NCI-H2081 treated with DMSO at 0.1 percent for 48 hours (cell line): ENCODE measurements at places on chromosomes 6 and 20.

DNA sequence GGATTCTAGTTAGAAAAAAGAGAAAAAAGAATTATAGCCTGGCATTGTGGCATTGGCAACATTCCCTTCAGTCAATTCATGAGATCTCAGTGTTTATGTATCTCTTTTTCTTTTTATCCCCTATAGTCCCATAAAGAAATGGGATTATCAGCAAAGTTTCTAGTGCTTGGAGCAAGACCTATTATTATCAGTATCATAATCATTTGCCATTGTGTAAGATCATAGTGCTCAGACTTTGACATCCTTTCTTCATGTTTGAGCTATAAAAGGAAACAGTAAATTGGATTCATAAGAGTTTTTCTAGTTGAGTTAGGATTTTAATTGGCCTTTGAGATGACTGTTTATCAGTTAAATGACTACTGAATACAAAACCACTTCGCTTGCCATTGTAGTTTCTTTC lies 295.6 kb downstream of the GRIK2 start:
- no peak for DNase-seq

GRCh38 chr6:1538369-1538768 lies 71.3 kb upstream of the FOXC1 start:
- DNase-seq = no peak

- no peak for DNase-seq
These were observed 113.6 kb upstream of the IFNGR1 start for GRCh38 chr6:137332637-137333280.

- DNase-seq = peak; percentile 35
These were observed 85.5 kb downstream of the TRIM27 start for GRCh38 chr6:28838289-28838633.

- DNase-seq = no peak
These were observed 665 bp downstream of the RRAGD start for GRCh38 chr6:89411145-89412070.

DNA sequence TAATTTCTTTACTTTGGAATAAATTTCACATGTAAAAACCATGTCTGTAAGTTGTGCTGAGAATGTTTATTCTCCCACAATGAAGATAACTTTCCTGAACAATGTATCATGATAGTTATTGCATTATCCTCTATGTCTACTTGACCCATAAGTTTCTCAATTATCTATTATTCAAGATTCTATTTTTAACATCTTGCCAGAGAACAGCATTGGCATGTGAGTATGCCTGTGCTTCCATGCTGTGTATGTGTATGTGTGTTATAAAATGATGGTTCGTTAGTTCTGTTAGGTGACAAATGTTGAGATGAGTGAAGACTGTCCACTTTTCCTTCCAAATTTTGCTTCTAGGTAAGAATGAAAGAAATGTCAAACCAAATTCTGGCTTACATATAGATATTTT lies 111.9 kb downstream of the EYA4 start:
- no peak for DNase-seq

- DNase-seq = no peak
These were observed 9.5 kb upstream of the IGF2R start for GRCh38 chr6:159959165-159959975.

- DNase-seq = no peak
These were observed 192.5 kb upstream of the ZFP64 start for GRCh38 chr20:52383995-52384621.

DNA sequence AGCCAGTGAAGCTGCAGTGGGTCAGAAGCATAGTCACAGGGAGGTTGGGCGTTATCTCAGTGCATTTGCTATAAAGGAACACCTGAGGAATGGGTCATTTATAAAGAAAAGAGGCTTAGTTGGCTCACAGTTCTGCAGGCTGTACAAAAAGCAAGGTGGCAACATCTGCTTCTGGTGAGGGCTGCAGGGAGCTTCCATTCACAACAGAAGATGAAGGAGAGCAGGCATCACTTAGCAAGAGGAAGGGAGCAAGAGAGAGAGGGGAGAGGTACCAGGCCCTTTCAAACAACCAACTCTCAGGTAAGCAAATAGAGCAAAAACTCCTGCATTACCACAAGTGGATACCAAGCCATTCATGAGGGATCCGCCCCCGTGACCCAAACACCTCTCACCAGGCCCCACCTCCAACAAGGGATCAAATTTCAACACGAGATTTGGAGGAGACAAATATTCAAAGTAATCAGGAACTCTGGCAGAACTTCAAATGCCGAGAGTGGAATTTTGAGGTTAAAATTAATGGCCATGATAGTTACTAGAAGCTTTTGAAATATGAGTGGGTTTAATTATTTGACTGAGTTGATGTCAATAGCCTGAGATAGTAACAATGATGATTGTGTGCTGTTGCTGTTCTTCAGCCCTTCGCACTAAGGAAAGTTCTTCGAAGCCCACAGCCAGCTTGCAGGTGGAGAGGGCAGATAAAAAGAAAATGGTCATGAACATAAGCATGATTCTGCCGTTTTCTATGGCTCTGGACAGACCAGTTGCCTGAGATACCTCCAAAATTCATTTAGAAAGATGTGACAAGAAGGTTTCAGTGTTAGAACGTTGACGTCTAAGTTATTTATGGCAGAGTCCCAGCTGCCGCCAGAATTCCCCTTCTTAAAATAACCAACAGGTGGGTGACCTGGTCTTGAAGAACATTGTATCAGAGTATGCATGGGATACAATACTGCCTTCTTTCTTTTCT lies 55.3 kb upstream of the ADTRP start:
- no peak for DNase-seq

- no peak for DNase-seq
These were observed 25.3 kb downstream of the BFSP1 start for GRCh38 chr20:17505636-17506517.

DNA sequence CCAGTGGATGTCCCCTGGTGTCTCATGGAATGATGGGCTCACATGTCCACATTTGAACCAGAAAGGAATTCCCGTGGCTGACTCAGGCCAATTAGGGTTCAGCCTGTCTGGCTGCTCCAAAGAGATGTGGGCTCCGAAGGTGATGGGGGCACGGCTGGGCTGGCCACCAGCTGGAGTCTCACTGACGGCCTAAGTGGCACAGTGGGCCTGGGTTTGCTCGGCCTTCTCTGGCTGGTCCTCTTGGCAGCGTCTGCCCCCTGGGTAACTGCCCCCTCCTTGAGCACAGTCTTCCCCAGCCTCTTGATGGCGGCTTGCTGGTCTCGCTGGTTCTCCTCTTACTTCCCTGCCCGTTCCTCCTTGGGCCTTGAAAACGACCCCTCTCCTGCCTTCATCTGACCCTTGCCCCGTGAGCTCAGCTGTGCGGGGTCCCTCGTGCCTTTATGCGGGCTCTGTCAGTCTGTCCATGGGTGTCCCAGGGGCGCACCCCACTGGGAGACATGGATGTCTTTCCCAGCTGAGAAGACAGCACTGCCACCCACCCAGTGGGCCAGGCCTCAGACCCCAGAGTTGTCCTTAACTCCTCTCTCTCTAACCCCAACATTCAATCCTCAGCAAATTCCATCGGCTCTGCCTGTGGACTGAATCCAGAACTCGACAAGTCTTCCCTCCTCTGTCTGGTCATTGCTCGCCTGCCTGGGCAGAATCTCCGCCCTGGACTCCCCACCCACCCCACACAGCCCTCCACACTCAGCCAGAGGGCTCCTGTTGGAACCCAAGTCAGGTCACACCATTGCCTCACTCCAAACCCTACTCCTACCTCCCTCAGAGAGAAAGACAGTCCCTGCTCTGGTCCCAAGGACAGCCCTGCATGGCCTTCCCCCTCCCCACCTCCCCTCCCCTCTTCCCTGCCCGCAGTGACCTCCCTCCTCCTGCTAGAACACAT lies 78.7 kb downstream of the CEBPB start:
- DNase-seq = no peak

DNA sequence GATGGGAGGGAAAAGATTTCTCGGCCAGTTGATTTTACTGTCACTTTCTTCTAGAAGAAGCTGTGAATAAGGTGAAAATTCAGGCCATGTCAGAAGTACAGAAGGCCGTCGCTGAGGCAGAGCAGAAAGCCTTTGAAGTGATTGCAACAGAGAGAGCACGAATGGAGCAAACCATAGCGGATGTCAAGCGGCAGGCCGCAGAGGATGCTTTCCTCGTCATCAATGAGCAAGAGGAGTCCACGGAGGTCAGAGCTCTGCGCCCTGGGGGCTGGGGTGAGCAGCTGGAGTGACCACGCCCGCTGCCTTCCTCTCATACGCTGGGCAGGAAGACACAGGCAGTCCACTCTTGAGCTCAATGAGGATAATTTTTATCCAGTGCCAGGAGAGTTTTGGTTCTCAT lies 21.8 kb upstream of the C20orf144 start:
- no peak for DNase-seq

DNA sequence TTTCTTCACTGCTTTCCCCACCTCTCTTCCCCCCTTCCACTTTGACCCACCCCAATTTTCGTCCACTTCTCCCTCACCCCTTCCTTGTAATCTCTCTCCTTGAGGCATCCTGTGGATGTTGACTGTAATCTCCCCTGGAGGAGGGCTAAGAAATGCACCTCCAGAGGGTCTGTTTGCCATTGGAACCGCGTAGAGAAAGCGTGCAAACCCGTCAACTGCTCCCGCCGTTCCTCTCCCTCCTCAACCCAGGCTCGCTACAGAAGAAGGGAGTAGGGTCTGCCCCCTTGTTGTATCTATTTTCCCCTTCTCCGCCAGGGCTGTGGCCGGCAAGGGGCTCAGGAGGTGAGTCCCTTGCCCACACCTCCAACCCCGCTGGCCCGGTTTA lies 502 bp upstream of the HTR1E start:
- no peak for DNase-seq

- DNase-seq = no peak
These were observed 14.4 kb upstream of the TLDC2 start for GRCh38 chr20:36861625-36861874.

GRCh38 chr20:4136078-4136966 lies 121.0 kb upstream of the RNF24 start:
- no peak for DNase-seq

- DNase-seq = no peak
These were observed 204.6 kb downstream of the MEI4 start for GRCh38 chr6:77857421-77857820.

GRCh38 chr6:43903739-43904290 lies 133.8 kb downstream of the VEGFA start:
- no peak for DNase-seq

- no peak for DNase-seq
These were observed 25.2 kb downstream of the PYGB start for GRCh38 chr20:25273046-25273445.

DNA sequence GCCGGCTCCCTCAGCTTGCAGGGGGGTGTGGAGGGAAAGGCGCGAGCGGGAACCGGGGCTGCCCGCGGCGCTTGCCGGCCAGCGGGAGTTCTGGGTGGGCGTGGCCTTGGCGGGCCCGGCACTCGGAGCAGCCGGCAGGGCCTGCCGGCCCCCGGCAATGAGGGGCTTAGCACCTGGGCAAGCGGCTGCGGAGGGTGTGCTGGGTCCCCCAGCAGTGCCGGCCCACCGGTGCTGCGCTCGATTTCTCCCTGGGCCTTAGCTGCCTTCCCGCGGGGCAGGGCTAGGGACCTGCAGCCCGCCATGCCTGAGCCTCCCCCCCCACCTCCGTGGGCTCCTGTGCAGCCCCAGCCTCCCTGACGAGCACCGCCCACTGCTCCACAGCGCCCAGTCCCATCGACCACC lies 514.5 kb upstream of the GJE1 start:
- DNase-seq = no peak

DNA sequence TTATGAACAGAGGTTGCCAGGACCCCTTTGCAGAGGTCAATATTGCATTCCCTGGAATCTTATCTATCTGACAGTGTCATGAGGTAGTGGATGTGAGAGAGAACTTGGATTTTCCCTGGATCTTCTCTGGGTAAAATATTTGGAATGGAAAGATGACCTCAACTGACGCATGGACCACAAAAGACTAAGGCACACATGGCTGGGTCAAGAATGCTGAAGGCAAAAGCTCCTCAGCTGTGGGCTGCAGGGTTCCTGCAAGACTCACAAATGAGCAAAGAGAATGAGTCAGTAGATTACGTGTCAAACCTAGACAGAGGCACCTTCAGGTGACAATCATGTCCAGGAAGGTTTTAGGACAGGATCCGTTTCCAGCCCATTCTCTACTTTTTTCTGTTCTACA lies 484.0 kb downstream of the C6orf118 start:
- DNase-seq = no peak
